ENCODE measurements at places on chromosomes 7 and 10.

GRCh38 chr10:13614530-13615332, 28.0 kb downstream of the PRPF18 start:
- no peak for DNase-seq

DNA sequence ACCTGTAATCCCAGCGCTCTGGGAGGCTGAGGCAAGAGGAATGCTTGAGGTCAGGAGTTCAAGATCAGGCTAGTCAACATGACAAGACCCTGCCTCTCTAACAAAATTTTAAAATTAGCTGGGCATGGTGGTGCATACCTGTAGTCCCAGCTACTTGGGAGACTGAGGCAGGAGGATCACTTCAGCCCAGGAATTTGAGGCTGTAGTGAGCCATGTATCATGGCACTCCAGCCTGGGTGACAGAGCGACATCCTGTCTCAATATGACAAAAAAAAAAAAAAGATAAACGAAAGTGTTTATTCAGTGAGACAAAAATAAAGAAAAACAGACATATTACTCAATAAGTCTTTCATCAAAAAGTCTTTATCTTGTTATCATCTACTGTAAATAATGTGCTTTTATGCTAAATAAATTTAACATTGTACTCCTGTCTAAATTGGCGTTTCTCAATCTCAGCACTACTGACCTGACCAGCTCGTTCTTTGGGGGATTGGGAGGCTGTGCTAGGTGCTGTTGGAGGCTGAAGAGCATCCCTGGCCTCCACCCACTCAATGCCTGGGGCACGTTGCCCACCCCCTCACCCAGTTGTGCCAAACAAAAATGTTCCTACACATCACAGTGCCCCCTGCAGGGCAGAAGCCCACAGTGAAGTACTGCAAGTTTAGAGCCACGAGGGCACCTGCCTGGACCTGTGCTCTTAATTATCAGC, 57.7 kb downstream of the NCAPG2 start:
- no peak for DNase-seq

DNA sequence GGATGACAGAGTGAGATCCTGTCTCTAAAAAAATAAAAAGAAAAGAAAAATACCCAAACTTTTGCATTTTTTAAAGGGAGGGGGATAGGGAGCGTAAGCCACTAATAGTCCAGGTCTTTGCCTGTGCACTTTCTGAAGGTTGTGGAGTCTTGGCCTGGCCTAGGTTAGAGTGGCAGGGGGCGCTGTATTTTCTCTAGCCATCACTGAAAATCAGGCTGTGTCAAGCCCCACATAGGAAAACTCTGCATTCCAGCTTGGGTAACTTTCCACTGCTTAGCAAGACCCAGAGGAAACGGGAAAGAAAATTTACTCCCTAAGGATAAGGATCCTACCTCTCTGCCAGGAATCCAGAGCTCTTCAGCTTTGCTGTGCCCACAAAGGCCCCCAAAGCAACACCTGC, 10.5 kb upstream of the PAX4 start:
- no peak for DNase-seq

DNA sequence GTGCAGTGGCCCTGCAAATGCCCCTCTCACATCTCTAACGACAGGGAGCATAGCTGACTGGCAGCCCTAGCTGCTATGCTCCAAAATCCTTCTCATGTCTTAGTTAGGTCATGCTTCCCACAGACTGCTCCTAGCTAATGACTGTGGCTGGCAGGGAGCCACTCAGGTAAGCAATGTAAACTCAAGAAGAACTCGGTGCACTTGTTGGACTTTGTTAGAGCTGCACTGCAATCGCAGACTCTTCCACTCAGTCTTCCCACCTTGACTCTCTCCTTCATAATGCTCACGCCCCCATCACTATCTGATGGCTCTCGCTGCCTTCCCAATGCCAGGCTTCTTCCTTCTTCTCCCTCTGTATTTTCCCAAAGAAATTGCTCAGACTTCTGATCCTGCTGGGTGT, 24.0 kb downstream of the OR9A2 start:
- no peak for DNase-seq

- no peak for DNase-seq
These were observed 40.8 kb downstream of the MYL10 start for GRCh38 chr7:101588131-101588935.

- no peak for DNase-seq
These were observed 116.1 kb upstream of the ZMIZ1 start for GRCh38 chr10:78952686-78953085.

Measured in SW480 (cell line).